ENCODE measurements at places on chromosomes 16 and 17. TPM values are rescaled to one million over a fixed set of nuclear protein-coding genes. Genes with fewer than 3 reads are reported as not detected.

DNA sequence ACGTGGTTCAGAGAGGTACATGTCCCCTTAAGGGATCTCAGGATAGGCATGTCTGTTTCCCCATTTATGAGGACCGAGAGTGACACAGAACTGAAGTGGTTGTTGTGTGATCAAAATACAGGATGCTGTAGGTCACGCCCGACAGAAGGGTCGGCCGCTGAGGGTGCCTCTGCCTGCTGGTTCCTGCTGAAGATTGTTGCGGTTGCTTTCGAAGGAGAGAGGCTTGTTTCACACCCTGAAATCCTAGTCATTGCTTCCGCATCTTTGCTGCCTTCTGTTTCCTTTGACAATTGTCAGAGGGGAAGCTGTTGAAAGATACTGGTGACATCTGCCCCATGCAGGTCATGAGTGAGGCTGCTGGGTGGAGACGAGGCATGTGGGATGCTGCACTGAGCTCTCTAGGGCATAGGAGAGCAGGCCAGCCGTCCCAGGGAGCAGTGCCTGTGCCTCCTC is 3.8 kb upstream of the NAT9 start:
- peak; percentile 58 for DNase-seq

GRCh38 chr17:43554857-43555256 is 8.7 kb upstream of the ETV4 start:
- no peak for DNase-seq

- DNase-seq = peak; percentile 49
These were observed 129.0 kb downstream of the CDH13 start for GRCh38 chr16:82755570-82756282.

PGP gene
- 11.8 TPM for total RNA-seq

GRCh38 chr16:27164352-27164751 is 39.0 kb upstream of the KDM8 start:
- DNase-seq = no peak

DNA sequence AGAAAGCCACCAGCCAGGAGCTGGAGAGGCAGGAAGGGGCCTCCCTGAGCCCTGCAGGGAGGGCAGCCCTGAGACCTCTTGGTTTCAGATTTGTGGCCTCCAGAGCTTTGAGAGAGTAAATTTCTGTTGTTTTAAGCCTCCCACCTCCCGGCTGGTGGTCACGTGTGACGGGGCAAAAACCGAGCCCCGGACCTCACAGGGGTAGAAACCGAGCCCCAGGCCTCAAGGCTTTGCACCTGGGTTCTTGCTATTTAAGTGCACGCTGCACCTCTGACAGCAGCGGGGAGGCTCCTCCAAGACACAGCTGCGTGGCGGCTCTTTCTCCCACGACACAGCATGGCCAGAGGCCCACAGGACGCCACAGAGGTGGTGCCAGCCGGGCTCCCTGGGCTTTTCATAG is 17.4 kb upstream of the ZC3H18 start:
- no peak for DNase-seq

DNA sequence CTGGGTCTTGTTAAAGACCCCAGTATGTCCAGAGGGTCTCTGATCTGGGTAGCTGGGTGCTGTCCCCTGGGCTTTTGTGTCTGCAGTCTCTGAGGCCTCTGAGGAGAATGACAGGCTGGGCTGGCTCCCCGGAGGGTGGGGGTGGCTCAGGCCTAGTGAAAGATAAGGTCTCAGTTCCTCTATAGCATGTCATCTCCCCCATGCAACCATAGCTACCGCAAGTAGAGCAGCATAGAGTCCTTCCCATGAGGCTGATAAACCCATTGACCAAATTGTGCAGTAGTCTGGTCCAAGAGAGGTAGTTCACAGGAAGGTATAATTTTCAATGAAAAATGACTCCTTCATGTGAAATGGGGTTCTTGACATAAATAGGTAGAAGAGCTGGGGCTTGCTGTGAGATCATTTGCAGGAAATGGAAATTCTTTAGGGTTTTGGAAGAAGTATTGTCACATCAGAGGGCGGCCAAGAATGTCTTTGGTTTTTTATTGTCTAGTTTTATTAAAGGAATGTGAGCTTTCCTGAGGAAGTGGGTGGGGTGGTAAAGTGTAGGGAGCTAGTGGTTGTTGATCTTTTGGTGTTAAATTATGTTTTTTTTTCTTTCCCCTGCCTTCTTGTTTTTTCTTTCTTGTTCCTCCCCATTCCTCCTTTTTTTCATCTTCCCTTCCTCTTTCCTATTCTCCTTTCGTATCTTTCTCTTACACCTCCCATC is 21.0 kb downstream of the SLC7A6OS start:
- DNase-seq = no peak

DNA sequence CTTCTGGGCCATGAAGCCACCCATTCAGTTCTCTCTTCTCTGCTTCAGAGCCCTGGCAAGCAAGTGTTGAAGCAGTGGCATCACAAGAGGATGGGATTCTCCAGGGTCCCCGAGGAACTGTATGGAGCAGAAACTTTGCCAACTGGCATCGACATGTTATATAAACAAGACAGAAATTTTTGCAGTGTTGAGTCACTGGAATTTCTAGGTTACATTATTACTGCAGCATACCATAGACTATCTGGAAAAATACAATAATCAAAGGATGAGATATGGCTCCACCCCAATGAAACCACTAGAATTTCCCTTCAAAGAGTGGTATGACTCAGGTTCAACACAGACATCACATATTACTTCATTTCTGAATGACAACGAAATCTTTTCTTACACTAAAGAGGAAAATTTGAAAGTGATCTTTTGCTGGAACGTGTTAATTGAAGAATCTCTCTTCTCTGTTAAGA is 343.0 kb upstream of the DYNLRB2 start:
- peak; percentile 93 for DNase-seq

PRR11 gene
- total RNA-seq = 12.2 TPM

- DNase-seq = no peak
These were observed 383.2 kb upstream of the CCL2 start for GRCh38 chr17:33871720-33872540.

ZPBP2 gene
- total RNA-seq = not detected
